ENCODE measurements at places on chromosomes 12 and 14.

- DNase-seq = no peak
Measured at GRCh38 chr12:42698213-42698612, 108.7 kb upstream of the PRICKLE1 start.

DNA sequence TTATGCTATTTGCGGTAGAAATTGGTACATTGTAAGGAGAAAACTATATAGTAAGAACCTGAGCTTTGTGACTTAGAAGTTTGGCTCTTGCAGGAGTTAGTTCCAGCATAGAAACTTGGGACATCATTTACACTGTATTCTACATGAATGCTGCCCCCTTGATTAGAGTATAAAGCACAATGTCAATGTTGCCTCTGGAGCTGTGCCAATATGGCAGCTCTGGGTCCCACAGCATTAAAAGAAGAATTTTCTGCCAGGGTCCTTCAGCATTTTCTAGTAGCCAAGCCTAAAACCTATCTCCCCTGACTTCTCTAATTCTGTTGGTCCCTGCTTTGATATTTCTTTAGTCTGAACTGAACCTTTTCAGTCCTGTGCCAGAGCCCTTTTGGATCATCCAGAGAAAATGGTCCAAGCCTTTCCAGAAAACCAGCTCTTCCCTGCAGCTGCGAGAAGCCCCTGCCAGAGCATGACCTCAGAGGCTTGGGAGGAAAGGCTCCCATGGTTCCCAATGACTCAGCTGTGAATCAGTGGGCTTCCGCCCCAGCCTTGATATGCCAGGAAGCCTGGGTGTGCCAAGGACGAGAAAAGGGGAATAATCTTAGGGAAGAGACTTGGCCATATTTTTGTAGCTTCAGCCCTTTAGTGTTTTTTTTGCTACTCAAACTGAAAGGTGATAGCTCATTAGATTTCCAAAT, 43.2 kb downstream of the PLEKHG7 start:
- no peak for DNase-seq

DNA sequence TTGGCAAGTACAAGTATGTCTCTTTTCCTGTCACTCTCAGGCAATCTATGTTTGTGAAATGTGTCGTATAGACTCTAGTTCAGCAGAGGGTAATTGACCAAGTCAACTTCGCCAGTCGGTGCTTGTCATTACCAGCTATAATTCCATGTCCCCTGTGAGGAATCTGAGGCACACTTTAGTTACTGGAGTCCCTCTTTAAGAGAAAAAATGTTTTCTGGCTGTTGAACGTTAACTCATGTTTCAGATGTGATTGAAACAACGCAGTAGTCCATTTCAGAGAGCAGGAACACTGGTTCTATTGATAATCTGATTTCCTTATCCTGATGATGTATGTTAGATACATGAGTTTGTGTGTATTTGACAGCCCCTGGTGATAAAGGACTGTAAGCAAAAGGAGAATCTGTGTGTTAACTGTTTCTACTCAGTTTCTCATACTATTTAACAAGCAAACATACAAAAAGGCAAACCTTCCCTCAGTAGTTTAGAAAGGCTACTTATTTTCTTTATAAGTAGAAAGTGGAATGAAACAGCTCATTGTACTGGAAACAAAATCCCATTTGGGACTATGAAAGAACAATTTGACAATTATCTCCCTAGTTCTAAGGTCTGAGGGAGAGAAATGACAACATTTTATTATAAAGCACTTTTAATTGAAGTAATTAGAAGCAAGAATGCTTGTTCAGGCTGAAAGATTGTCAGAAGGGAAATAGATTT, 161.1 kb upstream of the TRHDE start:
- DNase-seq = no peak

- no peak for DNase-seq
Measured at GRCh38 chr14:54354096-54354495, 42.7 kb upstream of the CDKN3 start.

DNA sequence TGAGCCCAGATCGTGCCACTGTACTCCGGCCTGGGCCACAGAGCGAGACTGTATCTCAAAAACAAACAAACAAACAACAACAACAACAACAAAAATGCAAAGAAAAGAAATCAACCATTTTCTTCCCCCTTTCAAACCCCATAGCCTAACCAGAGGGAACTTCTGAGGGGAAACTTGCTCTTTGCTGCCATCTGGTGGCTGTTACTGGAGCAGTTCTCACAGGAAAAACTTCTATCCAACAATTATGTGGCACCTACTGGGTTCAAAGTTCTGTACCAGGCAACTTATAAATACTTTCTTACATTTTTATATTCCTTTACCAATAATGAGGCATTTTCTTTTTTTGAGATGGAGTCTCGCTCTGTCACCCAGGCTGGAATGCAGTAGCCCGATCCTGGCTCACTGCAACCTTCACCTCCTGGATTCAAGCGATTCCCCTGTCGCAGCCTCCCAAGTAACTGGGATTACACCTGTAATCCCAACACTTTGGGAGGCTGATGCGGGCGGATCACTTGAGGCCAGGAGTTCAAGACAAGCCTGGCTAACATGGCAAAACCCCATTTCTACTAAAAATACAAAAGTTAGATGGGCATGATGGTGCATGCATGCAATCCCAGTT, 50.9 kb upstream of the BICDL1 start:
- DNase-seq = no peak

DNA sequence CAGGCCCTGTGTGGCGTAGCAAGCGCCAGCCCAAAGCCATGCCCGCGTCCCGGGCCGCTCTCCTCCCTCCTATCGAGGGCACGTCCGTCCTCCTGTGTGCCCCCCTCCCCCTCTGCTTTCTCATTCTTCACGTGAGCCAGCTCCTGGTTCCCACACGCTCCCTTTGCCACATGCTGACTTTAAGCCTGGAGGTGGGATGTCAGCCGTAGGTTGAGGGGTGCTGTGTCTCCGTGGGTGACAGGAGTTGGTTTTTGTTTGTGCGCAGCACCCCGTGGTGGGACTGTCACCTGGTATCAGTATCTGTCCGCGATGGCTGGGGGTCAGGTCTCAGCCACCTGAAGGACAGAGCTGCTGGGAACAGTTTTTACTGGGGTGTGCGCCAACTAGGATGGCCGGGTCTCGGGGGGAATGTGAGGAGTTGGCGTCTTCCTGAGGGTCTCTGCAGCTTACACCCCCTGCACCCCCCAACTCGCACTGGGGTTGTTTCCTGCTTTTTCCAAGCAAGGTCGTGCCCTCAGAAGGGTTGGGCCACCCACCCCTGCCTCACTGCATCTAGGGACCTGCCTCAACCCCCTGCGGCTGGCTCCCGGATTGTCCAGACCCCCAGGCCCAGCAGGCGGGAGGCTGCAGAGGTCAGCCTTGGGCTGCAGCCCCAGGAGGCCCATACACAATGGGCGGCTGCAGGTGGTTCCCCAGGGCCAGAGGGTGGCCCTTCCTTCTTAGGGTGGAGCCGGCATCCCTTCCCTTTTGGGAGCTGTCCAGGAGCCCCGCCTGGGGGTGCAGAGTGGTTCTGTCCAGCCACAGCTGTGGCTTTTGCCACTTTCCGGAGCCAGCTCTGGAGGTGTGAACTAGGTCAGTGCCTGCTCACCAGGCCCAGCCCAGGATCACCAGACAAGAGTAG, 7.3 kb downstream of the ULK1 start:
- DNase-seq = no peak

DNA sequence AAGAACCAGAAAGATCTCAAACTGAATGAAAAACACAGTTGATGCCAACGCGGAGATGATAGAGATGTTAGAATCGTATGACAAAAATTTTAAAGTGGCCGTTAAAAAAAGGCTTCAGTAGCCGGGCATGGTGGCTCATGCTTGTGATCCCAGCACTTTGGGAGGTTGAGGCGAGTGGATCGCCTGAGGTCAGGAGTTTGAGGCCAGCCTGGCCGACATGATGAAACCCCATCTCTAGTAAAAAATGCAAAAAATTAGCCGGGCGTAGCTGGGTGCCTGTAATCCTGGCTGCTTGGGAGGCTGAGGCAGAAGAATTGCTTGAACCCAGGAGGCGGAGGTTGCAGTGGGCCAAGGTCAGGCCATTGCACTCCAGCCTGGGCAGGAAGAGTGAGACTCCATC, 5.4 kb upstream of the ACVRL1 start:
- DNase-seq = no peak

DNA sequence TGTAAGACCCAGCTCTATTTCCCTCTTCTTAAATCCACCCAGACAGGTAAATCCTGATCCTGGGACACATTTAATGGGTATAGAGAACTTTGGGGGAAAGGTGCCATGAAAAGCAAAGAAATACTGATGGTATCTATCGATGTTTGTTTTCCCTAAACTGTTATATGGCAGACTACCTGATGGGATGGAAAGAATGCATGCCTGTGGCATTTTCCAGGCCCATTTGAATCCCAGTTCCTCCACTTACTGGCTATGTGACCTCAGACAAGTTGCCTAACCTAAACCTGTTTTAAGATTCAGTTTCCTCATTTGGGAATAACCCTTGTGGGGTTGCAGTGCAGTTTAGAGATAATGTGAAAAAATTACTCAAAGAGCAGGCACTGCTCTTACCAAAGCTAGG, 404.5 kb downstream of the FUT8 start:
- DNase-seq = no peak

DNA sequence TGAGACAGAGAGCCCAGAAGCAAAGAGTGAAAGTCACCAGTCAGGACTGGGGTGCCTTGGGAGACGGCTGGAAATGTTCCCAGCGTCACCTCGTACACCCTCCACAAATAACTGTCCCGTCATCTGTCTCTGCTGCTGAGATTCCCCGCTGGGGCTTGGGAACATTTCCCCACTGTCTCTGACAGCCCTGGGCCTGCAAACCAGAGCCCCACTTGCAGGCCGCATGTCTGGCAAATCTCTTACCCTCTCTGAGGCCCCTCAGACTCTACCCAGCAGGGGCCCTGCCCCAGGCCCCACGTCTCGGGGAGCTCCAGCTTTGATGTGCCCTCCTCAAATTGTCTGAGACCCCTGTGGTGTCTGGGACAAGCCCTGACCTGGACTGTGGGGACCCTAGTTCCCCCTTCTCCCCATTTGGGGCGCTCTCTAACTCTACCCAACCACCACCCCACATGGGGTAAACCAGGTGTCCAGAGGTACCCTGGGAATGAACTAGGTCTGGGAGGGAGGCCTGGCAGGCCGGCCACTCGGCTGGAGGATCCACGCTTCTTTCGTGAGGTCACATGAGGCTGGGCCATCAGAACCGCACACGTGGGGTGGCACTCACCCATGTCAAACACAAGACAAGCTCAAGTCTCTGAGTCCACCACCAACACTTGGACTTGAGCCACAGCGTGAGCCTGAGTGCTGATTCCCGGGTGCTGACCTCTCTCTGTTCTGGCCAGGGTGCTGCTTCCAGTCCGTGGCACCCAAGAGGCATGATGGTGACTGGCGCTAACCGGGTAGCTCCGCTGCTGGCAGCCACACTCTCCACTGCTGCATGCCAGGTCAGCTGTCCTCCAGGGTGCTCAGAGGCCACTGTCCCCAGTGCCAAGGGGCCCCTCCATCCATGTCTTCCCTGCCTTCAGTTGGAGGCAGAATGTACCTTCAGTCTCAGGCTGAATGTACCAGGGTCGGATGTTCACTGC, 59.8 kb downstream of the DIO3 start:
- DNase-seq = no peak

DNA sequence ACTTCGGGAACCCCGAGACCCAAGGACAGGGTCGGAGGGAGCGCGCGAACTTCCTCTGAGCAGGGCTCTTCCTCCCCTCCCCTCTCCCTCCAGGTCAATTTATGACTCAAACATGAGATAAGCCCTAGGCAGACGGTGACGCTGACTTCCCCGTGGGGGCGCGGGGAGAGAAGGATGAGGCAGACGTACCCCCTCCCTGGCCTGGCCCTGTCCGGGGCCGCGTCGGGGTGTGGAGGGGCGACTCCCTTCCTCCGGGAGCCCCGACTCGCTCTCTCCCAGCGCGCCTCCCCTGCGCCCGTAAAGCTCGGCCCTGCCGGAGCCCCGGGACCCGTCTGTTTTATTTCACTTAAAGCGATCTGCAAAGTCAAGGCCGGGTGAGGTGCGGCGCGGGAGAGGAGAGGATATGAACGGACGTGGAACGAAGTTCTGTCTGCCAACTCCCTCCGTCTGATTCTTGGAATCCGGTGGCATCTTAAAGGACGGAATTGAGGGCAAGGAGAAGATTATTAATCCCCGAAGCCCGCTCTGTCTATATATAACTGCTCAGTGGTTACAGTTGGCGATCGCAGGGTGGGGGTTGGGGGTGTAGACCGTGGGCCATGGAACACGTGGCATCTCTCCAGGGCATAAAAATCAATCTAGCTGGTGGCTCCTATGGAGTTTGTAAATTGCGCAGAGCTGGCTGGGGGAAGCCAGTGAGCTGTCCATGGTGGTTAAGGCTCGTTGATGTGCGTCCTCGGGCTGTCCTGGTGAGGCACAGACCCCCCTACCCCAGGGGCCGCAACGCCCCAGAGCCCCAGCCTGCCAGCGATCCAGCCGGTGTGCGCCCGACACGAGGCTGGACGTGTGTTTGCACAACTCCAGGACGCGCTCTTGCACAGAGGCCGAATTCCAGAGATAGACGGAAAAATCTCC, 2.9 kb upstream of the PTHLH start:
- DNase-seq = no peak

- no peak for DNase-seq
Measured at GRCh38 chr14:87837296-87837695, 155.7 kb downstream of the GALC start.

DNA sequence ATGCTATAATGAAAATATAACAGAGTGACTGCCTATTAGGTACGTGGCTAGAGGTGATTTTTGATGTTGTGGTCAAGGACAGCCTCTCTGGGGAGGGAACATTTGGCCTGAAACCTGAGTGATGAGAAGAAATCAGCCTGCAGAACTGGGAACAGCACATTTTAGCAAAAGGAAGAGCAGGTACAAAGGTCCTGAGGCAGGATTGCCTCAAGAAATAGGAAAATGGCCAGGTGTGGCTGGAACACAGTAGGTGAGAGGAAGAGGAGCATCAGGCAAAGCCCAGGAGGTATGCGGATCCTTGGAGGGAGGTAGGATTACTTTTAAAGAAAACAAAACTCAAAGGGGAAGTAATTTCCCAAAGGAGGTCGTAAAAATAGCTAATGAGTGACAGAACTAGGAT, 582.9 kb downstream of the MED13L start:
- no peak for DNase-seq

DNA sequence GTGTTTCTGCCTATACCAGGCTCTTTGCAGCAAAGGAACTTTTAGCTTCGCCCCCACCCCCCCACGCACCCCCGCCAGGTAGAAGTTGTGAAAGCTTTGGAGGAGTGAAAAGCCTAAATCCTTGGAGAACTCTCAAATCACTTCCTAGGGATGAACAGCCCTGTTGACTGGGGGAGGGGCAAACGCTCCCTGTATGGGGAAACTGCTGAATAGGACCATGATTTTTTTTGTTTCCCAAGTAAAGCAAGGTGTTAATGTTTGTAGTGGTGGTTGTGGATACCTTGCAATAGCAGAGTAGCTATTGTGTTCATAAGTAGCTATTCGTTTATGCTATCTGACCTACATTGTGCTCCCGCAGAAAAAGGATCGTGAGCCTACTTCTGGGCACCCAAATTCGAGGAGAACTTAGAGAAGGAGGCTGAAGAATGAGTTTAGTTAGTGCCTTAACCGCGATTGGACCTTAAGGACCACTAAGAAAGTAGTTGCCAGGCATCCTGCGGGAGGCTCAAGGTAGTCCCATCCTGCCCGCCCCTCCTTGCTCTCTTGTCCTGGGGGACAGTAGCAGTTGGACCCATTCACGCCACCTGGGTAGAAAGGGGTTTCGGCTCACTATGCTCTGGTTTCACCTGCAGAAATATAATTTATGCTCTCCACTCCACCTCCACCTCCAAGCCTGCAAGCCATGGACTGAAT, 901 bp upstream of the NFKBIA start:
- no peak for DNase-seq

Measured in NCI-H187 treated with DMSO at 0.1 percent for 48 hours (cell line).